ENCODE measurements at places on chromosomes 1 and 21.
A peak's percentile ranks its signal among the peaks of the same experiment; 100 is the strongest.

DNA sequence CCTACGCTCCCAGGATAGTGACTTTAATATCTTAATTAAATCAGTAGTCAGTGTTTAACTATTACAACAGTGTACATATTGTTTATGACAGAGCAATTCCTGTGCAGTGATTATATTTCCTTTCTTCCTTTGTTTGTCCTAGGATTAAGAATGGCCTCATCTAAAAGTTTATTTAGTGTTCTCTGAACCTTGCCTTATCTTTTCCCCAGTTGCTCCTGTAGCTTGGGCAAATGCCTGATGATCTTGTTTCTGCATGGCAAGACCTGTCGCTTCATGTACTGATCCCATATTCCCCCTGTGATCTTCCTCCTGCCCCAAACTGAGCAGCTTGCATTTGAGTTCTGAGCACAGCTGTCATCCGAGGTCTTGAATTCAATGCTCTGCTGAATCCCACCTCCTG is 69.1 kb upstream of the STUM start:
- no peak for DNase-seq

DNA sequence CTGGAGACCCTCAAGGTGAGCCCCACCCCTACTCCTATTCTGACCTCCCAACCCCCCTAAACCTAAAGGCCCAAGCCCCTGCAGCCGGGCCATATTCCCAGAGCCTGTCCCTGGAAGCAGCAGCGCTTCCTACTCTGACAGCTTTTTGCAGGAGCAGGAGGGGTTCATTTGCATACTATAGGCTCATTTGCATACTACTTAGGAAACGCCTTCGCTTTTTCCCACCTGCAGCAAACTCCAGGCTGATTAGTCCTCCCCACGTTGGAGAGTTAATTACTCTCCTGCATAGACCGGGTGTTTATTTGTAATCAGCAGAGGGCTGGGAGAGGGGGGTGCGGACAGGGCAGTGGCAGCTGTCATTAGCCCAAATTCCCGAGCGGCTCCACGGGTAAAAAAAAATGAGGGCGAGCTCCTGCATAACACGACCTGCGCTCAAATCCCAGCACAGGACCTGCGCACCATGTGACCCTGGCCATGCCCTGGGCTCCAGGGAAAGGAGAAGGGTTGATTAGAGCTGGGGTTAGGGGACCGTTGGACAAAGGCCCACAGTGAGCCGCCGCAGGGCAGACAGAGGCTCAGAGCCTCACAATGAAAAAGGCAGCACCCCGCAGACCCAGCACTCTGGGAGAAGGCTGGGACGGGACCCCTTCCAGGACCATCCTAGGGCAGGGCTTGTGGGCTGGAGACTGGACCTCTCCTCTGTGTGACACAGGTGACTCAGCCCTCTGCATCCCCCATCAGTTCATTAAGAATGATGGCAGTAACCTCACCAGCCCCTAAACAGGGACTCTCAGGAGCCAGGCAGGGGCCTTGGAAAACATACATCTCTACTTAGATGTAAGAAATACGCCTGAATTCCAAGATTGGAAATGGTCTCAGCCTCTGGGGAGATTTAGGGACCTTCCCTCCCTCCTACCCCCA is 9.9 kb upstream of the C1QA start:
- DNase-seq, result no peak

- DNase-seq, result no peak
Observed at GRCh38 chr1:155548706-155549105, 13.9 kb downstream of the ASH1L start.

DNA sequence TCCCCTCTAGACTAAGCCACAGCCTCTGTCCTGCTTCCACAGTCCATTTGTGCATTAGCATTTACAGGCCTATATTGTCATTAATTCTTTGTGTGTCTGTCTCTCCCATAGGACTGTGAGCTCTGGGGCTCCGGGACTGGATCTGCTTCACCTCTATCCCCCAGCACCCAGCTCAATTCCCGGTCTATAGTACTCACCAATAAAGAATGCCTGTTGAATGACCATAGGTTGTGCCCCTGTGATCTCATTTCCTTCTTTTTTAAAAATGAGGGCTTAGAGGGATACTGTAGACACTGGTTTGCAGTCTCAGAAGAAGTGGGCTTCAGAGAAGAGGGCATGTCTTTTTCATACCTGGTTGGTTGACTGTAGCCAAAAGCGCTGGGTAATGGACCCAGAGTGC is 8.8 kb upstream of the POU3F1 start:
- no peak for DNase-seq

DNA sequence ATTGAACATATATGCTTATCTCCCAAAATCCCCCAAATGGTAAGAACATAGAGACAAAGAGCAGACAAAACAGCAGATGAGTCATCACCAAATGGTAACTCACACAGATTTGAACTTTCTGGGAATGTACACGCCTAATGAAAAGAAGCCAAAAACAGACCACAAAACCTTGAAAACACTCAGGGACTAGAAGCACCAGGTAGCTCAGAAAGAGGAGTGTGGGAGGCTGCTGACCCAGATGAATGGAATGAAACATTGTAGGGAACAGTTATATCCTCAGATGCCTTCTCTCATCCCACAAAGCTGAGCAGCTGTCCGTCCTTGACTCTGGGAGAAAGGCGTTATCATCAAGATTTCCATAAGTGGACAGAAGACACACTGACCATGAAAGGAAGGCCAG is 307.0 kb upstream of the USP25 start:
- DNase-seq, result no peak

DNA sequence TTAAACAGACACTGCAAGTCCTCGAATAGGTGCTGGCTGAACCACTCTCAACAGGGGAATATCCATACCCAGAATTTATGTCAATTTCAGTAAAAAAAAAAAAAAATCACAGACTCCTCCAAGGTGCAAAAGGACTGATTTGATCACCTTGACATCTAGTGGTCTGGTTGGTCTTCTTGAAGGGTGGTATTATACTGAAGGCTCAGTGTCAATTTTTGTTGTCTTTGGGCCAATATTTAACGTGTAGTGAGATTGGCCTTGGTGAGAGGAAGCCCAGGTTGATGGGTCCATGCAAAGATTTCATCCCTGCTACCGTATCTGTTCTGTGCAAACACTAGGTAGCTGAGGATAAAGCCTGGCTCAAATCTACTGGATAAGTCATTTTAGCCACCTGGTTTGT is 4.0 kb upstream of the GBP5 start:
- DNase-seq, result no peak

GRCh38 chr21:32020564-32020963 is 147.7 kb downstream of the HUNK start:
- DNase-seq, result no peak

- no peak for DNase-seq
Observed at GRCh38 chr1:198161718-198162090, 4.9 kb downstream of the NEK7 start.

DNA sequence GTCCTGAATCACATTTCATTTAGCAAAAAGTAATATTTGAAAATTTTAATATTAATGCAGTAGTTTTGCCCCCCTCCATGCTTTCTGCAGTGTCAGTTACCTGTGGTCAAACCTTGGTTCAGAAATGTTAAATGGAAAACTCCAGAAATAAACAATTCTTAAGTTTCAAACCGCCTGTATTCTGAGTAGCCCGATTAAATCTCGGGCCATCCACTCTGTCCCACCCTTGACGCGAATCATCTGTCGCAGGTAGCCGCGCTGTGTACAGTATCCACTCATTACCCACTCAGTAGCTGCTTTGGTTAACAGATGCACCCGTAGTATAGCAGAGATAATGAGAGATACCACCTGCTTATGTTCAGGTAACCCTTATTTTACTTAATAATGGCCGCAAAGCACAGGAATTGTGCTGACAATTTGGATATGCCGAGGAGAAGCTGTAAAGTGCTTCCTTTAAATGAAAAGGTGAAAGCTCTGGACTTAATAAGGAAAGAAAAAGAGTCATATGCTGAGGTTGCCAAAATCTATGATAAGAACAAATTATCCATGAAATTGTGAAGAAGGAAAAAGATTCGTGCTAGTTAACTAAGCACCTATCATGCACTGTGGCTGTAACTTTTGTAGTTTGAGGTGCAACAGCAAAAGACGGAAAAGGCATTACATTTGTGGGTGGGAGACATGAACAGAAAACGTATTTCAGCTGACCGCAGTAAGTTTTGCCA is 889 bp upstream of the SCYL3 start:
- DNase-seq, result no peak

DNA sequence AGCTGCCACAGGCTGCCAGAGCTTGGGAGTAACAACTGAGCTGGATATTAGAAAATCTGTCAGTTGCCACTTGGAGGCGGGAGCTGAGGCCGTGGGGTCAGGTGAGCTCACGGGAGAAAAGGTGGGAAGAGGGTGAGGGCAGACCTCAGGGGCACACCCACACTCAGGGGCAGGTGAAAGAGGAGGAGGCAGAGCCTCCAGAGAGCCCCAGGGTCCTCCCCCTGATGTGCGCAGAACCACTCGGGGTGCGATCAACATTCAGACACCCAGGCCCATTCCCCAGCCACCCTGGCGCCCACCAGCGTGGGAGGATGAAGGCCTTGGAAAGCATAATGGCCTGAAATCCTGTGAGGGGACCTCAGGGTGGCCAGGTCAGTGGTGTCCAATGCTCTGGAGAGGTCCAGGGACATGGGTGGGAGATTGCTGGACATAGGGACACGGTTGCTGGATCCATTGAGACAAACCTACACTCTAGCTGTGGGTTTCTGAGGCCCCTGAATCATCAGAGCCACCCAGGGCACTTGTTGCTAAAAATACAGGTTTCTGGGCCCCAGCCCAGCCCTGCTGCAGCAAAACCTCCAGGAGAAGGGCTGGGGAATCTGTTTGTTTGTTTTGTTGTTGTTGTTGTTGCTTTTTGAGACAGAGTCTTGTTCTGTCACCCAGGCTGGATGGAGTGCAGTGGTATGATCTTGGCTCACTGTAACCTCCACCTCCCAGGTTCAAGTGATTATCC is 49.4 kb upstream of the GPR153 start:
- no peak for DNase-seq

DNA sequence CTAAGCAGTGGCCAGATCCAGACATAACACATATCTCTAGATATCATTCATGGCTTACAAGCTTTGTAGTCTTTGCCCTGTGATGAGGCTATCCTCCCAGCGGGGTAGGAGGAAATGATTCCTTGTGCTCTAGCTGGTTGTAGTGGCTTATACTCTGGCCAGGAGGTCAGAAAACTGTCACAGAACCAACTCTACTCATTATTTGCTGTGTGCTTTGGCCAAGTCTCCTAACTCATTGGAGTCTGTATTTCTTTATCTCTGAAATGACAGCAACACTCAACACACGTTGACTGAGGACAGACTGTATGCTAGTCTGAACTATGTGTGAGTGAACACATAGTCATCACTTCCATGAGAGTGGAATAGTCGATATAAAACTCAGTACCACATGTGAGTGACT is 116.7 kb upstream of the F3 start:
- no peak for DNase-seq

GRCh38 chr1:107359472-107360241 is 218.8 kb downstream of the NTNG1 start:
- DNase-seq, result peak; percentile 36

DNA sequence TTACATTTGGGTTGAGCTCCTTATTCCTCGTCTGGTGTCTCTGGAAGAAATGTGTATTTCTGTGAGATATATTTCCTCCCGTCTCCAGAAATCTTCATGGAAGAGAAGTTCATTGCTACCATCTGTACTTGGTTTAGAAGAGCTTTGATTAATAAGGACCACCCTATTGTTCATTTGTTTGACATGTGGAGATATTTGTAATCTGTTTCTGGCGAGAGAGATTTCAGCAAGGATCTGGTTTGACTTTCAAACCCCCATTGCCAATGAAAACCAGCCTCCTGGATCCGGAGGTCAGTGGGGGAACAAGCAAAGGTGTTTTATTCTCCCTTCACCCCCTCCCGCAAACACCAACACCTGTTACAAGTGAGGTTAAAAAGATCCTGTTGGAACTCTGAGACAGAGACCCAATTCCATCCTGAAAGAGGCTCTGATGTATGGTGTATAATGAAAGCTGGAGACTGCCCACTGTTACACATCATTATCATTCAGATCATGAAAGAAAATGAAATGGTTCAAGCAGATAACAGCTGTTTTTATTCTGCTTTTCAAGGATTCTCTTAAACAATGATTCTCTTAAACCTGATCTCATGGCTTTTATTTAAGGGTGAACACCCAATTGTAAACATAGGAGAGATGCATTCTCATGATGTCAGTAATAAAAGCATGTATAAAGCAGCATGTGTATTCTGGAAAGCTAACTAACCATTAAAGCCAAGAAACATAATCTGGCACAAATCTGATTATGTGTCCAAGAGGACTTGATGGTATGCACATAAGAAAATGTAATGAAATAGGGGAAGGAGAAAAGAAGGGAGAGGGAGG is 393.5 kb upstream of the ADGRL2 start:
- DNase-seq, result no peak

DNA sequence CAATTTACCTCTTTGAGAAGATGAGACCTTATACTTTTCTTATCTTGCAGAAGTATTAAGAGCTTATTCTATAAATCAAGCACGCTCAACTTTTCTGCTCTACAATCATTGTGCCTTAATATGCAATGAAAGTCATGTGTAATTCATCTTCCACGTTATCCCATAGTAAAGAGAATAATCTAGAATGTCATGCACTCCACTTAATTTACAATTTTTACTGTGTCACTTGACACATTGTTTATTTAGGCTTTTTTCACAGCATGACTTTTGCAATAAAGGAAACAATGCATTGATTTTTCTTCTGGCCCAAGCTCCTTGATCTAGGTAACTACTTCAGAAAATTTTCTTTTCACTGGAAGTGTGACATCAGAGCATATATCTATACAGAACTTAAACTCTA is 290.9 kb downstream of the HHIPL2 start:
- no peak for DNase-seq

GRCh38 chr1:67166196-67166595 is at the start of gene IL23R:
IL23R (plus strand) TSS chr1:67166454; CDS start chr1:67168121, 1,667 bp downstream.
- no peak for DNase-seq

GRCh38 chr1:172138634-172139033 is 281.9 kb upstream of the C1orf105 start:
- no peak for DNase-seq

DNA sequence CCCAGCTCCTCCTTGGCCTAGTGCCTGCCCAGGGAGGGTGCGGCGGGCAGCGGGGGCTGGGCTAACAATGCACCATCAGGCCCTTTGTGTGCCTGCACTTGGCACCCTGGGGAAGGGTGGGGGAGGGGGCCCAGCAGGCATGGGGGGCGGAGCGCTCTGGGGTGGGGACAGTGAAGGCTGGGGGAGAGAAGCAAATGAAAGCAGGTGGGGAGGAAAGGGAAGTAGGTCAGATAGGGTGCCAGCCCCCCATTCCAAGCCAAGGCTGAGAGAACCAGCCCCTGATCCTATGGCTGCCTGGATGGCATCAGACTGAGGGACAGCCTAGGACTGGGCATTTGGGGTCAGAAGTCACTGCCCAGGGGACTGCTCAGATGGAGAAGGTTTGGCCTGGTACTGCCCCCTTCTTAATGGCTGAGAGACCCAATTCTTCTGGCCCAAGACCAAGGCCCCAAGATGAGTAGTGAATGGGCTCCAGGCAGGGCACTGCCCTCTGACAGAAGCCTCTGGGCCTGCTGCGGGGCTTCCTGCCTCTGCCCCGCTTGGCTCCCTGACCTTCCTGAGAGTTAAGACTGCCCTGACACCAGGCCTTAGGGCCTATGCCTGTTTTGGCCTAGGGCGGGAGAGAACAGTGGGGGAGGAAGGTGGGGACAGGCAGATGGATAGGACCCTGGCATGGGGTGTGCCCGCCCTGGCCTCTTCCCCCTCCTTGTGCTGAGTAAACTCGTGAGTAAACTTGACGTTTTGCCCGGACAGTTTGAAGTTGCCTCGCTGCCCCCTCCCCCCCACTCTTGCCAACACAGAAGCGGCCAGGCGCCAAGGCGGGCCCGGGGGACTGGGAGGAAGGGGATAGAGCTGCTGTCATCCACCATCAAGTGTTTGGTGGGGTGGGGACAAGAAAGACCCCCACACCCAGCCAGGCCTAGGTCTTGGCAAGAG is 2.7 kb downstream of the ZBTB7B start:
- peak; percentile 73 for DNase-seq

Data from germinal center (tissue), 1 donor.